ENCODE measurements at places on chromosomes 3 and 15.
A peak's percentile ranks its signal among the peaks of the same experiment; 100 is the strongest.

- no peak for DNase-seq
Measured at GRCh38 chr3:132009241-132009640, 25.6 kb downstream of the CPNE4 start.

- peak; percentile 52 for DNase-seq
Measured at GRCh38 chr3:15810702-15811101, 12.9 kb upstream of the ANKRD28 start.

GRCh38 chr3:170802164-170803151, 67.5 kb downstream of the RPL22L1 start:
- no peak for DNase-seq

DNA sequence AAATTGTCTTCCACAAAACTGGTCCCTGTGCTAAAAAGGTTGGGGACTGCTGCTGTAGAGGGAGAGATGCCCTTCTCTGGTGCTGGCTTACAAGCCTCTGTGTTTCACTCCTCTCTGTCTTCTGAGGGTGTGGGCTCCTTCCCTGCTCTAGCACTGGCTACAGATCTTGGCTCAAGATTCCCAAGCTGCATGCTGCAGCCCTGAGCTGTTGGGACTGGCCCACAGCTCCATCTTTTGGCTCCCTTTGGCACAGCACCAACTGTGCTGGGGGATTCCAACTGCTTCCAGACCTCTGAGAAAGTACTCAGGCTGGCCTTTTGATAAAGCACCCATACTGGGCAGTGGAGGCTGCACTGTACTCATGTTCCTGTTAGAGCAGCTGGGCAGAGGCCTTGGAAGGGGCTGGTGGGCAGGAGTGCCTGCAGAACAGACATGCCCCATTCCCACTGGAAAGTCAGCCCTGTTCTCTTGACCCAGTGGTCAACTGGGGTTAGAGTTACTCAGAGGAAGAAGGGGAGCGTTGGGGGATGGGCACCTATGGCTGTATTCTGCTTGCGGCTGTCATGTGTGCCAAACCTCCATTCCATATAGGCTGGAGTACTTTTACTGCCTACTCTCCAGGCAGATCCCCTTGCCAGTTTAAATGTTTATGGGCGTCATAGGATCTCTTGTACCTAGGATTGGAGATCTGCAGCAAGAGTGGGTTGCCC, 55.7 kb downstream of the GALK2 start:
- no peak for DNase-seq

DNA sequence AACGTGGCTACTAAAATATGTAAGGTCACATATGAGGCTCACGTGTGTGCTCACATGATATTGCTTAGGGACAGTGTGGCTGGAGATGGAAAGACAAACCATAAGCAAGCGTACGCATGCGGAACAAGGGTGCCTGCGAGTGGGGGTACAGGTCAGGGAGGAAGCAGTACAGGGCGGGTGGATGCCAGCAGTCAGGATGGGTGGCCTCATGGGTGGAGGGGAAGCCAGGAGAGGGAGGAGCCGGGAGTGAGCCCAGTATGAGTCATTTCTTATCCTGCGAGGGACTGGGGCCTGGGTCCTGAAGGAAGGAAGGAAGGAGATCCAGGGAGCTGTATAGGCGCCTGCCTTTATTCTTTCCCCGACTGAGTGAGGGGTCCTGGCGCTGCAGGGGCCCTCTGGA, 42.0 kb upstream of the CGNL1 start:
- no peak for DNase-seq

DNA sequence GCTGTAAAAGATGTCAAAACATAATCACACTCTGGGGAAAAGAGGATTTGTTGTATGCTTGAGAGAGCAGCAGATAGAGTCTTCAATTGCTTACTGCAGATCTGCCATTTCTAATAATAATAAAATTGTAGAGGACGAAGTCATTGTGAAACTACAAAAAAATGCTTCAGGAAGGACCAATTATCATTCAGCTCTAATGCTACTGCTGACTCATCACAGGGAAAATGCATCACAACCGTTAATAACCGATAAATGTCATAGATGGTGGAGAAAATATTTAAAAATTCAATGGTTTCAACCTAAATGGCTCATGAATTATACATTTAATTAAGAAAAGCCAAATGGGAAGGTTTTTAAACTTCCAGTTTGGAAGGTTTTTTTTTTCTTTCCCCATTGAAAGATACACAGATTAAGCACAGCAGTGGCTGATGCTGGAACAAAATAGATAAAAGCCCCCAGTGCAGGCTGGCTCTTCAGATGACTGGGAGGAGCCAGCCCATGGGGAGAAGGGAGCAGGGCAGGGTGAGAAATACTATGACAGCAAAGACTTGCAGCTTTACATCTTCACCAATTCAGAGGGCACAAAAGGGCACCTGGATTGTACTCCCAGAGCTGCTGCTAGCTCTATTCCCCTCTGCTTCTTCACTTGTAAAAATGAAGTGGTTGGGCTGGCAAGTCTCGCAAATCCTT, 196.1 kb downstream of the CNTN6 start:
- DNase-seq: no peak

DNA sequence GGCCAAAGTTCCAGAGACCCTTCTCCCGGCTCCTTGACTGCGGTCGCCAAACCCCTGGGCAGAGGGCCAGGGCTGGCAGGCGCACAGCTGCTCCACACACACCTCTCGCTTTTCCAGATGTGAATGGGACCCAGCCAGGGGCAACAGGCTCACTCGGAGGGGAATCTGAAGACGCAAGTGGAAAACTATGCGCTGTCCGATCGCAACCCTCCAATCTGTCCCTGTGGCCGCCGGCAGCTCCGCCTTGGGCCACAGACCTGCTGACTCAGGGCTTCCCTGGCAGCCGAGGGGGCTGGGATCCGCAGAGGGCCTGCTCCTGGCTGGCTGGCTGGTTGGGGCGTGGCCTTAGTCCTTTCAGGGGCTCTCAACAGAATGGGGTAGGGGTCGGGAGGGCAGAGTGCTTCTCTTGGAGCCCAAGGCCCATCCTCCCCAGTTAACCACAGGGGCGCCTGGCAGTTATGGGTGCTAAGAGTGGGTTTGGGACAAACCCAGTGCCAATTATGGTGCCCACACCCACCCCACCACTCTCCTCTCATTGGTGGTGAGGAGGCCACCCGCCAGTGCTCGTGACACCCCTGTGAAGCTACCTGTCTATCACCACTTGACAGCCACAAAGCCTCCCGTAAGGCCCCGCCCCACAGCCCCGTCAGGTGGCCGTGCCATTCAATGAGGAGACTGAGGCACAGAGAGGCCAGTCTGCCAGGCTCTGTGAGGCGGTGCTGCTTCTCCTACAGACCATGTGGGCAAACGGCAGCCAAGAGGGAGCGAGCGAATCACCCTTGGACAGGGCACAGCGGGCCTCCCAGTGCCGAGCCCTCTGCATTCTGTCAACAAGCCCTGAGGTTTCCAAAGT, 53.8 kb downstream of the IQSEC1 start:
- DNase-seq: no peak

- no peak for DNase-seq
Measured at GRCh38 chr3:88589138-88589537, 439.4 kb downstream of the C3orf38 start.

DNA sequence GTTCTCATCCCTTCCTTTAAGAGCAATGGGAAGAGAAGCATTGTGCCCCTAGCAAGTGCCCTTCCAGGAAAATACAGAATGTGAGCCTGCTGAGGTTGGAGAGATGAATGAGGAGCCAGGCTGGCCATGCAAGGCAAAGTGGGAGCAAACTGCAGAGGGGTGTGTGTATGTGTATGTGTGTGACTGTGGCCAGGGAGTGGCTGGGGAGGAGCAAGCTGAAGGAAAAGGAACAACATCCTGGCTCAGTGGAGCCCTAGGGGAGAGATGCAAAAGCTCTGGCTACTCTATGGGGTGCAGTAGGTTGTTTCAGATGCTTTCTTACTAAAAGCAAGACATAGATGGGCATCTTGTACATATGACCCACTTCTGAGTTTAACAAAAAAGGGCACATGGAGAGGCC, 20.6 kb downstream of the FOXP1 start:
- no peak for DNase-seq

DNA sequence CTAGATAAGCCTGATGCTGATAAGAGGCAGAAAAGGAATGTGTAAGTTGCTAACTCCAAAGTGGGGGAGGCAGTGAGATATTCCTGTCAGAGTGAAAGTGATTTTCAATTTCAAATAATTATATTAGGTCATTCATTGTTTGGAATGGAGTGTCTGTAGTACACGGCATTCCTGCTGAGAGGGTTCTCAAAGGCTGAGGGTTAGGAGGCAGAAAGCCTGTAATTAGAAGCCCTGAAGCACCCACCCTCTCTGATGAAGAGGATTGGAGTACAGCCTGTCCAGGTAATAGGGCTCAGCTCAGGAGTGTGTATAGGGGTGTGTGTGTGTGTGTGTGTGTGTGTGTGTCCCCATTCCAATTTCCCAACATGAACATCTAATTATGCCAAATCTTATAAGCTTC, 486.8 kb downstream of the MAGI1 start:
- DNase-seq: no peak

GRCh38 chr3:171646357-171647133, 163.7 kb downstream of the PLD1 start:
- peak; percentile 33 for DNase-seq
